ENCODE measurements at places on chromosomes 7 and 10.

GRCh38 chr10:123135415-123136141, at the start of gene HMX3:
Gene HMX3 (plus strand): TSS chr10:123135970. CDS start chr10:123136051, 81 bp downstream.
- DNase-seq: peak; percentile 35

DNA sequence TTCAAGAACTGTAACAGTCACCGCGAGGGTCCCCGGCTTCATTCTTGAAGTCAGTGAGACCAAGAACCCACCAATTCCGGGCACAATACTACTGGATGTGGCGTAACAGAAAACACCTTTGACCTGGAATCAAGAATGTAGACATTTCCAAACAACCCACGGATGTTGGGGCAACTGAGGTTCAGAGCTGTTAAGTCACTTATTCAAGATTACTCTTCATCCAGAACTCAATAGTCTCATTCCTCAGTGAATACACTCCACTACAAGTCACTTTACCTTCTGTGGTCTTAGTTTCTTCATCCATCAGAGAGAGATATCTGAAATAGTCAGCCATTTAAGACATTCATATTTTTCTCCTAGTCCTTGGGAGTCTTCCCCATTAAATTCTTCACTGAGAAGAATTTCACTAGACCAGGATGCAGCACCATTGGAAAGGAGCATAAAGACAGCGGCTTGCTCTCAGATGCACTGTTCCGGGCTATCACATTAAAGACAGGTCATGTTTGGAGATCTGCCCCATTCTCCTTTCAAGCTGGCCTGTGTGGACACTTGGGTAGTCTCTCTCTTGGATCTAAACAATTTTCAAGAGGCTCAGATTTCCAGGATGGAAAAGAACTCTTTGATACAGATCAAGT, 32.3 kb upstream of the ARID5B start:
- DNase-seq: no peak

GRCh38 chr10:13893926-13894325, 307.2 kb downstream of the PRPF18 start:
- peak; percentile 30 for DNase-seq

GRCh38 chr7:90994601-90995000, 269.6 kb upstream of the FZD1 start:
- DNase-seq: no peak

DNA sequence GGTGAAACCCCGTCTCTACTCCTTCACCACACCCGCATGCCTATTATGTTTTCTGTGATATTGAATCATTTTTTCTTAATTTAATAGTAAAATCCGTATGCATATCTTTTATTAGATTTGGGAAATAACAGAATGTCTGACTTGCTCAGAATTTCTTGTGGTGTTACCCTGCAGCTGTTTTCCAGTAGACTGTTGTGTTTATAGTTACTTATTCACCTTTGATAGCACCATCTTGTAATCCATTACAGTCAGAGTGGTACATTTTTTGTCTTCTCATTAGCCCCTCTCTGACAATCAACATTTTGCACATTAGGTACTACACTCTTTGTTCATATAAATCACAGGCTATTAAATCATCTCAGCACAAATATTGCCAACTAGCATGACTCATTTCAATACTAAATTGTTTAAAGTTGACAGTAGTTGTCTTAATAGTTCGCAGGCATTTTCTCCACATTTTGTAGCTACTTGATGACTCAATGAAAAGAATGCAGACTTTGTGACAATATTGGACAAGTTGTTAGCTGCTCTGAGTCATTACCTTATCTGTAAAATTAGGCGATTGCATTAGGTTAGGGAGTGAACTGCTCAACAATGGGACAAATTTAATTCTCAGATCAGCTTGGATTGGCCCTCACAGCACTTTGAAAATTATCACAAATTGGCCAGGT, 17.8 kb upstream of the SLC16A12 start:
- peak; percentile 95 for DNase-seq
